ENCODE measurements at places on chromosomes 7 and 10. TPM values are rescaled to one million over a fixed set of nuclear protein-coding genes. Genes with fewer than 3 reads are reported as not detected.

Gene CALCR
- not detected for total RNA-seq

Gene RTKN2
- total RNA-seq = 7.4 TPM

Gene PAX2
- not detected for total RNA-seq

Gene PSD
- total RNA-seq = 22.5 TPM

Gene DENND11
- total RNA-seq = 38.1 TPM

Gene NACAD
- 3.3 TPM for total RNA-seq

DNA sequence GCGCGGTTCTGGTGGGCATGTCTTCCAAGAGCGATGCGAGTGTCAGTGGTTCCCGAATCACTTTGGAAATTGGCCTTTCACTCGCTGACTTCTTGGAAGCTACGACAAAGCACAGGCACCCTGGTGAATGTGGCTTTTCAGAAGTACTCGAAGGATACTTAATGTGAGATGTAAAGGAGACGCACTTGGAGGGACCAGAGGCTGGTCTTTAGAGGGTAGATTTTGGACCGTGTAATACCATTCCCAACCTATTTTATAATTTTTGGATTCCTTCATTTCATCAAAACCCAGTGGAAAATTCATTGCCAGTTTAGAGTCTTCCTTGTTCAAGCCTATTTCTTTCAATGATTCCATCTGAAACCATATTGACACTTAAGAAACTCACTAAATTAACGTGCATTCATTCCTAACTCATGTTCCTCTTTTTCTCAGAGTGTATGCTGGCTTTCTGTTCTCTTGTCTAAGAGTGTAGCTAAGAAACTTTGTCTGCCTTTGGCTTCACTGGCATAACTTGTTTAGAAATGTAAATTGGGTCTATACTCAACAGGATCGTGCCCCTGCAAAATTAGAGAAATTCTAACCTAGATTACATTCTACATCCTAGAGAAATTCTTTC is 645 bp upstream of the COPG2 start:
- no peak for DNase-seq

- no peak for DNase-seq
These were observed 502.8 kb downstream of the SORCS1 start for GRCh38 chr10:106661767-106662140.

GRCh38 chr7:94028768-94029167 is 24.6 kb upstream of the BET1 start:
- no peak for DNase-seq

- no peak for DNase-seq
These were observed 156.7 kb downstream of the RAPGEF5 start for GRCh38 chr7:22200238-22200637.

DNA sequence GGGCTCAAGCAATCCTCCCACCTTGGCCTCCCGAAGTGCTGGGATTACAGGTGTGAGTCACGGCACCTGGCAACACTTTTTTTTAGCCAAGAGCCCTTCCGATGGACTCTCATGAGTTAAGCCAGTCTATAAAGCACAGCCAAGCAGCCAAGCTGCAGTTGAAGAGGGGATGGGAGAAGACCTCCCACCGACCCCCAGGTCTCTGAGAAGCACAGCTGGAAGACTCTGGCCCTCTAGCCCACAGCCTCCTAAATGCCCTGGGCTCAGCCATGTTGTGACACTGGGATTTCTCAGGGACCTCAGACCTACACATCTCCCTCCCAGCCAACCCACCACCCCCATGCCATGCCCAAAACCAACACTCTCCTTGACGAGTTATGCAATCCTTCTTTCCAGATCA is 31.1 kb downstream of the CALML3 start:
- DNase-seq = no peak

DNA sequence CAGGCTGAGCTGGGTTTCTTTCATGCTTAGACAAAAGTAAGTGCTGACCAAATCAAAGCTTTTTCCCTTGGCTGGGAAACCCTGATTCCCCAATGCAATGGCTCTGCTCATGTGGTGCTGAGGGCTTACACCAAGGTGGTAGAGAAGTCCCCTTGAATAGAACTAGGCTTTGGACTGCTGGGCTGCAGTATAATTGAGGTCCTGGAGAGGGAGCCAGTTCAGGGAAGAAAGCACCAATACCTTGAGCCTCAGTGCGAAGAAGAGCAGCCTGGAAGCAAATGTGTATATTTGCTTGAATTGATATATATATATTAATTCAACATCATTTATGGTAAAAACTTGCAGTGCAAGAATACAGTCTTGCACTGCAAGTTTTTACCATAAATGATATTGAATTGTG is 391.1 kb downstream of the RPS24 start:
- DNase-seq = no peak

GRCh38 chr10:124321433-124322089 is 97.2 kb downstream of the OAT start:
- DNase-seq = no peak

DNA sequence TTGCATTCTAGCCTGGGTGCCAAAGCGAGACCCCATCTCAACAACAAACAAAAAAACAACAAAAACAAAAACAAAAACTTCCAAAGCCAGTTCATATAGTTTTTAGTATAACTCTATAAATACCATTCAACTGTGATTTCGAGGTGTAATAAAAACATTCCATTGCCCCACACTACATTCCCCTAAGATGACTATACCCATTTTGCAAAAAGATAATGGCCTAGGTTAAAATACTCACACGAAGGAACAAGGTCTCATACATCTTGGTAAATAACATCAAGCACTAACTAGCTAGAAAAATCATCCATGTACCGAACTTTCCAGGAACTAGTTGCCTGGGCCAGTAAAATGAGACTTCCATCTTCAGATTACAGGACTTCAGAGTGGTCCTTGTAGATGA is 55.4 kb downstream of the GLI3 start:
- no peak for DNase-seq

DNA sequence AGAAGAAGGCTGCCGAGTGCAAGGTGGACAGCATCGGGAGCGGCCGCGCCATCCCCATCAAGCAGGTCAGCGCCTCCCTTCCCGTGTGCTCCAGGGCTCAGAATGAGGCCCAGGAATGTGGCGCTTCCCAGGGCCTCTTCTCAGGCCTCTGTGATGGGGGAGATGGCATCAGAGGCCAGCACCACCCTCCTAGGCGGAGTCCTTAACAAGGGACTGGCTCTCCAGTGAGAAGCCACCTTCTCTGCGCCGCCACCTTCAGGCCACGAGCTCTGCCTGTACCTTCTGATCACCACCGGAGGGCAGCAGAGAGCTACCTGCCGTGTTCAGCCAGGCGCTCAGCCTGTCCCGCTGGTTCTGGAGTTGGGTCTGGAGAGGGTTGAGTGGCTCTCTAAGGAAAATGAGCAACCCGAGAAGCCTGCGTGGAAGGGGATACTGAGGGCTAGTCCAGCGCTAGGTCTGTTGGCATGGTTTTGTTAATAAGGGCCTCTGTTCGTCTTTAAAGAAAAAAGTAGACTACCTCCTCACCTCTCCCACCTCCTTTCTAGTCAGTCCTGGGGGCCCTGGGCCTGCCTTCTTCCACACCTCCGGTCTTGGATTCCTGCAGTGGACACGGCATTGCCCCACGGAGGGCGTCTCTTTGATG is 37.7 kb downstream of the AGAP3 start:
- peak; percentile 90 for DNase-seq

- DNase-seq = no peak
These were observed 86.7 kb downstream of the ARHGAP22 start for GRCh38 chr10:48517911-48518811.

DNA sequence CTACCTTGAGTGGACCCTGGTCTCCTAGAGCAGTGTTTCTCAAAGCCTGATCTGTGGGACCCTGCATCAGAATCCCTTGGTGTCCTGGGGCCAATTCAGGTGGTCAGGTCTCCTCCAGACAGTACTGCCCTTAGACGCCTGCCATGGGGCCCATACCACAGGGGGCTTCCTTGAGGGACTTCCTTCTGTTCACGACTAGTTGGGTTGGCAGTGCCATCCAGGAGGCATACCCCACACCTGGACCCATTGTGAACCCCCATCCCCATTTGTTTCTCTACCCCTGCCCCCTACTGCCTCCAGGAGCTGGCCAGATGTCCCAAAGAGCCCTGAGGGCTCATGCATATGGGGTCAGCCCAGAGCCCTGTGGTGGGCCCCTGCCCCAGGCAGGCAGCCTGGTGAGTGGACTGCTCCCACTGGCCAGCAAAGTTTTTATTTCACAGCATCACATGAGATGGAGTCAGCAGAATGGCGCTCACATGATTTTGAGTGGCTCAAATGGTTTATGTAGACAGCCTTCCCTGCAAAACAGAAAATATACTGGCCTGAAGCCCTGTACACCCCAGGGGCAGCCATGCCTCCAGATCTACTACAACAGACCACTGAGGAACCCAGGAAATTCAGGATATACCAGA is 259.9 kb upstream of the ZMIZ1 start:
- DNase-seq = no peak

GRCh38 chr7:130887182-130887956 is 153.4 kb upstream of the KLF14 start:
- DNase-seq = no peak

GRCh38 chr7:4700577-4701235 is 18.6 kb downstream of the FOXK1 start:
- no peak for DNase-seq

- no peak for DNase-seq
These were observed 984 bp upstream of the IKZF1 start for GRCh38 chr7:50303335-50304128.

DNA sequence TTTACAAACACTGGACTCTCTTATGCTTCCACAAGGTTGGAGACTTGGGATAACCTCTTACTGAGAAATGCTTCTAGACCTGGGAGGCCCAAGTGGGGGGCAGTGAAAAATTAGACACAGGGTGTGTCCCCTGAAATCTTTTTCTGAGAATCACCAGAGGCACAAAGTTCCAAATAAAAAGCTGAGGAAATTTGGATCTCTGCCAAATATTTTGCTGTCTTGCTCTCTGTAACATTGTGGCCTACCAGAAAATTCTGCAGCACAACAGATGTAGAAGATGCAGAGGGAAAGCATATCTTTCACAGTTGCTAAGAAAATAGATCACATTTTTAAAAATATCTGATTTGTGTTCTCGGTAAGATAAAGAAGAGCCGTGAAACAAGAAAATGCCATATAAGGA is 849.4 kb downstream of the CCSER2 start:
- DNase-seq = no peak

DNA sequence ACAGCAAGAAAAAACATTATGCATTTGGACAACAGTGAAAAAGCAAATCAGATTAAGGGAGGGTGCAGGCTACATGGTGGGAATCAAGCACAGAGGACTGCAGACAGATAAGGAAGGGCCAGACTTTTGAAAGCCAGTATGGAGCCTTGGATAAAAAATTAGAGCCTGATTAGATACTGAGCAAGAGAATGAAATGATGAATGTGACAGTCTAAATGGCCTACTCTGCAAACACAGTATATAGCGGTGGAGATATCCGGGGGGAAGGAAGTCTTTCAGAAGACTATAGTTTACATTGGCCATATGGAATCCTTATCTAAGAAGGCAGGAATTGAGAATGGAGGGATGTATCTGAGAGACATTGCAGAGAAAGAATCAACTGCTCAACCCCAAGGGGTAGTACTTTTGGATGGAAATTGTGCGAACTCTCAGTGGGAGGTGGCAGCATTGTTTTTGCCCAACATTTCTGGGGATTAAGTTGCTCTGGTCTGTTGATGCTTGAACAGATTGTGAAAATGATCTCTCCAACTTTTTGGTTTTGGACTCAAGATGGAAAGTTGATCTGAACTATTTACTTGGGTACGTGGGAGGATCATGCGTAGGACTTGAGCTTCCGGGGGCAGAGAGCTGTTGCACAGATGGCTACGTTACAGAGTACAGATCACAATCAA is 39.4 kb upstream of the CHCHD3 start:
- DNase-seq = no peak

DNA sequence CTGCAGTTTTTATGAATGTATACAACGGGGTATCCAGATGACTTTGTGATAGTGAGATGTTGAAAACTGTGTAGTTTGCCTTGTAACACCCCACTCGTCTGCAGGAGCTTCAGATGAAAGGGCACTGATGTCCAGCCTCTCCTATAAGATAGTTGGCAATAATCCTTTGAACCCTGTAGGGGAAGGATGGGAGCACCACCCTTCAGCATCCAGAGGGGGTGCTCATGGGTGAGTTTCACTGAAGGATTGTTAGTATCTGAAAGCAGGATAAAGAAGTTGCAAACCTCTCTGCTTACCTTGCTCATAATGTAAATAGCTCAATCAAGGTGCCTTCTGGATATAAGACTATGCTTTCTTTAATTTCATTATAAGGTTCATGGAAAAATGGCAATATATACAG is 201.5 kb downstream of the TMEM178B start:
- DNase-seq = no peak

DNA sequence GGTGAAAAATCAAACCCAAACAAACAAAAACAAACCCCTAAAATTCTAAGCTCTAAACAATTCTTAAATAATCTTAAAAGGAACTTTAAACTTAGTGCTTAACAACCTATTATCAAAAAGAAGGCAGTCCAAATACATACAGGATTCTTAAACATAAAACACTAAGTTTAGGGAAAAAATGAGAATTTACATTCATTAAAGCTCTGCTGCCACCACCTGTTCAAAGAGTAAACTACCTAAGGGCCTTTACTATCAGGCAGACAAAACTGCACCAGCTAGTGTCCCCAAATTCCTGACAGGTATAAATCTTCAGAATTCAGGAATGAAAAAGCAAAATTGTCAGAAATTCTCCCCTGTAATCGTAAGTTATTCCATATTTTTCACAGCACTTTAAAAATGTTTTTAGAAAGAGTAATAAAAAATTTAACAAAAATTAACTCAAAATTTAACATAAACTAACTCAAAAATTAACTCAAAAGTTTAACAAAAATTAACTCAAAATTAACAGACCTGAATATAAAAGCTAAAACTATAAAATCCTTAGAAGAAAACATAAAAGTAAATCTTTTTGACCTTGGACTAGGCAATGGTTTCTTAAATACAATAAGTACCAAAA is 55.1 kb downstream of the PDZD8 start:
- no peak for DNase-seq

- no peak for DNase-seq
These were observed 75.5 kb downstream of the COPG2 start for GRCh38 chr7:130593033-130593432.

- no peak for DNase-seq
These were observed 53.8 kb downstream of the PARP12 start for GRCh38 chr7:140008755-140009610.

DNA sequence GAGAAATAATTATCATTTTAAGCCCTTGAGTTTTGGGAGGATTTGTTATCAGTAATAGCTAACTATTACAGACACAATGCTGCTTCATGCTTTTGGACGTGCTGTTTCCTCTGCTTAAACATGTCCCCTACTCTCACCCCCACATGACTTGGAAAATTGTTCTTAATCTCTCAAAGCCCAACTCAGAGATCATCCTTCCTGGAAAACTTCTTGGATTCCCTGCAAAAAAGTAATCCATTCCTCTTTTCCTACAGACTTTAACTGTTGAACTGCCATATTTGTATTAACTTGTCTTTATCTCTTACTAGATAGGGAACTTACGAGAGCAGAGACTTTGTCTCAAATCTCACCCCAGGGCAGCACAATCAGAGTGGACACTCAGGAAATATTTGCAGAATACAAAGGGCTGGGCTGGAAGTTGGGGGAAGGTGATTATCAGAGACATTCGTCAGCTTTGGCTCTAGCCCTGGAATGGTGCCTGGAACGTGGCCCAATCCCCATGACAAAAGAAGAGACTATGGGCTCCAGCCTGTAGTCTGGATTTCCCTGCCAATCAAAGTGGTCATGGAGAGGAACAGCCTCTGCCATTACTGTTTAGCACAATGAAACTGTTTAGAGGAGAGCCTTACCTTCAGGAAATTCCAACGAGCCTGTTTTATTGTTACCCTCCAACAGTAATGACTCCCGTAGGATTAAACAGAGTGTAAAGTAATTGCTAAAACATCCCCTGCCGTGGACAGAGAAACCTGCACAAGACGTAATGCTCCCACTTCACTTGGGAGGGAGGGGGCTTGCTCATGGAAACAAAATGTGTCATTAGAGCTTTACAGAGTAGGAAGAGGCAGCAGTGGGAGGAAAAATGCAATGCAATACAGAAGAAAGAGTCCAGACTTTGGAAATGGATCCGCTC is 140.4 kb upstream of the AUTS2 start:
- no peak for DNase-seq

All from colonic mucosa (tissue), 4 donors.